ENCODE measurements at places on chromosomes 4 and X.

DNA sequence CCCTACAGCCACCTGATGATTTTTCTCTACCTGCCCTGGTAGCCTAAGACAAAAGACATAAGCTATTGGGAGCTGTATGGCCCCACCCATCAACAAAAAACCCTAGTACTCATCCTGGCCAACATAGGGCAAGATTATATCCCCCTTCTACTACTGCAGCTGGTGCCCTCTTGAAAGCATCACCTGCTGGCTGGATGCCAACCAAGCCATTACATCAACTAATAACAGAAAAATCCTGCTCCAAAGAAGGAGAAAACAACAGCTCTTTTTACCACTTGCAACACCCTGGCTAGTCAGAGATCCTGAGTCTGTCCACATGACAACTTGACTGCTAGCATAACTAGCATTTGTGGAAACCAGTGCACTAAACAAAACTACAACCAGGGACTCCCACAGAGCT lies 43.6 kb upstream of the UPRT start:
- no peak for DNase-seq

DNA sequence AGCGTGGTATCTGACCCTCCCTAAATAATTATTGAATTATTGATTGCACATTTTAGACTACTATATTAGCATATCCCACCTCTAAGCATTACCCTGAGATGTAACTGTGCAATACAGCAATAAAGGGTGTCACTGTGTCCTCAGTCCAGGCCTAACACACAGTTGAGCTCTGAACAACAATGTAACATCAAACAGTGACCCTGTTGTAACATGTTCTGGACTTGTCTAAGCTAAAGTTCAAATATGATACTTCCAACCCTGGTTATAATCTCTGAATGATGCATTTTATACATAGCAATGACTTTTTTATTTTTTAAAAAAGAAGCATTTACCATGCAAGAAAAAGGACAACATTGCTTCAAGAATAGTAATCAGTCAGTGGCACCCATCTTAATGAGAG lies 61.6 kb upstream of the DMD start:
- DNase-seq: no peak

DNA sequence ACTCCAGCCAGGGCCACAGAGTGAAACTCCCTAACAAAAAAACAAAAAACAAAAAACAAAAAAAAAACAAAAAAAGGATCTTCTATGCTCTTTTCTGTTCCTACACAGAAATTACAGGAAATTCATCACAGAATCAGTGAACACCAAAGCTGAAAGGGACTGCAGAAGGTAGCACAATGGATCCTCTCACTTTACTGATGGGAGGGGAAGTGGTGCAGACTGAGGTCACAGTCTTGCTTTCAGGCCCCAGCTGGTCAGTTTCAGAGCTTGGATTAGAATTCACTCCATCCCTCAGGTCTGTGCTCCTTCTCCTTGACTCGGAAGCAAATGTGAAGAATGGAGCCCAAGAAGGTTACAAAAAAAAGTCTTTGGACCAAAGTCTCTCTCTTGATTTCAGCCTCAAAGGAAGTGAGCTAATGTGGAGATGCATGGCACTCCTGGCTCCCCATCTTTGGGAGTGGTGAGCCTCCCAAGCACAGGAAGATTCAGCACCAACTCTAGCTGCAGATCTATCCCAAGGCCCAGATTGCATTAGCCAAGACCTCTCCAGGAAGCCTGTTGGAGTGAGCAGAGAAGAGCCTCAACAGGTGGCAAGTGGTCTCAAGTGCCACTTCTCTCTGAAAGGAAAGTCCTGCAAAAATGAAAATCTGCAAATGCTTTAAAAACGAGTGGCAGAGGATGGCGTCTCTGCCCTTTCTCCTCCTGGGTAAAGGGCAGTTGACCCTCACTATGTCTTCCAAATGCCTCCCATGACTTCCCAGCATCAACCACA lies 176.0 kb downstream of the MAML3 start:
- no peak for DNase-seq

- no peak for DNase-seq
Measured at GRCh38 chrX:3697701-3698279, 15.7 kb downstream of the PRKX start.

DNA sequence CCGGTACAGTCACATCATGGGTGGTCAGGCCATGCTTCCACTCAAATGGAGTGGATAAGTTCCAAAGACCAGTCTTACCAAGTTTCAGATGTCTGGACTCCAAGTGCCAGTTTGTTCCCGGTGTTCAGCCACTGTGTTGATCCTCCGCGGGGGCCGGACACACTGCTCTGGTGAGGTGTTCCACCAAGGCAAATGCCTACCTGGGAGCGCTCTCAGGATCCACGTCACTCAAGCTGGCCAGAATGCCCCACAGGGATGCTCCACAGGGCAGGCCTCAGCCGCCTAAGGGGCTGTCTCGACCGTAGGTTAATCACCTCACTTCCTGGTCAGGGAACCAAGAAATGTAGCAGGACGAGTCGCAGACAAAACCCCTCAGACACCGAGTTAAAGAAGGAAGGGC lies 258.0 kb upstream of the GRID2 start:
- no peak for DNase-seq

DNA sequence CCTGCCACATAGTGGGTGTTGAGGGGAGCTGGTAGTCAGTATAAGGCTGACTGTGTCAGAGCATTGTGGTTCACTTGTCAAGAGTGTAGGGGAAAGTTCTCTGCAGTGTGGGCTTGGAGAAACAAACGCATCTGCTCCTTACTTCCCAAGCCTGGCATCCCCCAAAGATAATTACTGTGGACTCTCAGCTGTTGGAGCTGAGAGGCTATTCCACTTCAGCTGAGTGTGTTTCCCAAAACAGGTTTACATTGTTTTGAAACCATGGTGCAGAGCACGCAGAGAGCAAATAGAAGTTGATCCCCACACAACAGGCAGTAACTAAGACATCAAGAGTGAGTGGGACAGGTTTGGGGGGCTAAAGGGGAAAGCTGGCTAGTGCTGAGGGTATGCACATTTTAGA lies 181.0 kb upstream of the EOLA2 start:
- DNase-seq: no peak

DNA sequence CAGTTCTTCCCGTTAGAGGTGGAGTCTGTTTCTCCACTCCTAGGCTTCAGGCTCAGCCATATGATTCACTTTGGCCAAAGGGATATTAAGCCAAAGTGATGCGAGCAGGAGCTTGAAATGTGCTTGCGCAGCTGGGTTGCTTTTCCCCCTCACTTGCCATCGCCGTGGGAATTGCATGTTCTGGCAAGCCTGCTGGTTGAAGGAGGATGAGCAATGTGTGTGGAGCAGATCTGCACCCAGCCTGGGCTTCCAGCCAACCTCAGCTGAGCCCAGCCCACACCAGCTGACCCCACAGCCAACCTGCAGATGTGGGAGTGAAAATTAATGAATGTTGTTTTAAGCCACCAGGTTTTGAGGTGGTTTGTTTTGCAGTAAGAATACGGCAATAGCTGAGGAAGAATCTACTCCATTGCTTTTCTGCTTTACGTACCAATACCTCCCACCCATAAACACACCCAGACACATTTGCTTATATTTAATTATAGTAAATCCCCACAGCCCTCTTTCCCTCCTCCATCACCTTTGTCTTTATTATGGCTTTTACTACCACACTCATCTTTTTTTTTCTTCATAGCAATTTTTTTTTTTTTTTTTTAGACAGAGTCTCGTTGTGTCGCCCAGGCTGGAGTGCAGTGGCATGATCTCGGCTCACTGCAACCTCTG lies 132.8 kb upstream of the FUNDC1 start:
- DNase-seq: no peak

GRCh38 chrX:1486749-1487361 lies 34.1 kb upstream of the ASMTL start:
- DNase-seq: no peak

DNA sequence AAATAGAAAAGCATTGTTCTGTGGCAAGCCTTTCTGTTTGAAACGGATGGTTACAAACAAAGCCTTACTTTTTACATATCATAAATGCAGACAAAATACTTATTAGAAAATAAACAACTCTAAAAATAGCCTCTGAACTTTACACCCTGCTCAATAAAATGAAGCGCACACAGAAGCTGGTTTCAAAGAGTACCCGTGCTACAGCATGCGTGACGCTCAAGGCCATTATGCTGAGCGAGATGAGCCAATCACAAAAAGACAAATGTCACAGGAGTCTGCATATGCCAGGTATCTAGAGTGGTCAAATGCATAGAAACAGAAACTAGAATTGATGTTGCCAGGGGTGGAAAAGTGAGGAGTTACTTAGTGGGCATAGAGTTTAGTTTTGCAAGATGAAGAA lies 326.5 kb upstream of the GATB start:
- DNase-seq: no peak

DNA sequence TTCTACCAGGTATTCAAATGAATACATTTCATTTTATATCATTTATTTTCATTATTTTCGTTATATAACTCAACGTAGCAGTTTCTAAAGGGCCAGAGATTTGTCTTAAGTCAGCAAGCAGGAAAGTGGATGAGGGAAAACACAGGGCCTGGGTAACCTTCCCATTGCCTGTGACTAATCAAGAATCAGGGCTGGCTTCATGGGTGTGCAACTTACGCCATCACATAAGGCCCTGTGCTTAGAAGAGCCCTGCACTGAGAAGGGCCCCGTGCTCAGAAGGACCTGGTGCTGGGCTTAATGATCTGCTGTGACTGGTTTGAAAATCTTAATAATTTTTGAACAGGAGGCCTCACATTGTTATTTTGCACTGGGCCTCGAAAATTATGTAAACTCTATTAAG lies 65.4 kb upstream of the FAM9C start:
- DNase-seq: no peak

GRCh38 chrX:78708262-78708661 lies 39.3 kb upstream of the LPAR4 start:
- no peak for DNase-seq

- DNase-seq: no peak
Measured at GRCh38 chr4:10120943-10121567, 4.5 kb upstream of the WDR1 start.

GRCh38 chrX:12494400-12495138 lies 296.6 kb upstream of the PRPS2 start:
- no peak for DNase-seq

GRCh38 chr4:6032249-6033244 lies 14.3 kb upstream of the C4orf50 start:
- DNase-seq: no peak

GRCh38 chr4:15953625-15954024 lies 9.3 kb downstream of the FGFBP2 start:
- DNase-seq: no peak

DNA sequence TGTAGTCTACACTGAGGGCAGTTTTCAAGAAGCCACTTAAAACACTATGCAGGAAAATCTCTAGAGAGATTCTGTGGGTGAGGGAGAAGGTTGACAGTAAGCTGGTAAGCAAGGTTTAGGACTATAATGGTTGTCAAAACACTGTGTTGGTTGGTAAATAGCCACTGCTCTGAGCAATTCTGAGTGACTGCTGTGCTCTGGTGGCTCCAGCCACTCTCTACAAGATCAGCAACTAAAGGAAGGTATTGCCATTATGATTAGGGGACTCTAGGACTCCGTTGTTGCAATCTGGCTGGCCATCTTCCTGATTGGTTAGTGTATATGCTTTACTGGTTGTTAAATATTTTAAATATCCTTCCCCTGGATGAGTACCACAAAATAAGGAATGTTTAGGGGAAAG lies 5.5 kb upstream of the FAM47E start:
- DNase-seq: no peak

DNA sequence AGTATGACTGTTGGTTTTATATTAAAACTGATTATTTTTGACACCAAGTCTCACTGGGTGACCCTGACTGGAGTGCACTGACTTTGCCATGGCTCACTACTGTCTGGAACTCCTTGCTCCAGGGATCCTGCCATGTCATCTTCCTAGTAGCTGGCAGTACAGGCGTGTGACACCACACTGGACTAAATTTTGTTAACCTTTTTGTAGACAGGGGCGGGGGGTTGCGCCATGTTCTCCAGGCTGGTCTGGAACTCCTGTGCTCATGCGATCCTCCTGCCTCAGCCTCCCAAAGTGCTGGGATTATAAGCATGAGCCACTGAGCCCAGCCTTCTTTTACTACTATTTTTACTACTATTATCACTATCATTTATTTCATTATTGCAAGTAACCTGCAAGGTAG lies 8.9 kb downstream of the XAGE1A start:
- no peak for DNase-seq

DNA sequence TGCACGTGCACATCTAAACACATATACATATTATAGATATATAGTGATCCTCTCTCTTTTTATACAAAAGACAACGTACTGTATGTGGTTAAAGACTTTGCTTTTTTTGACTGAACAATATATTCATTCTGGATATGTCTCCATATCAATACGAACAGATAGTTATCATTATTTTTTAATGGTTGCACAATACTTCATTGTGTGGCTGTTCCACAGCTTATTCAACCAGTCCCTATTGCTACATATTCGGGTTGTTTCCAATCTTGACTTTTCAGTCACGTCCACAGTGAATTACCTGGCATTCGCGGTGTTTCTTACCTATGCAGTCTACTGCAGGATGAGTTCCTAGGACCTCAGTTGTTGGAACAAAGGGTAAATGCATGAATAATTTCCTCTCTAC lies 53.1 kb downstream of the FGFBP1 start:
- no peak for DNase-seq

GRCh38 chr4:20954541-20954940 lies 254.3 kb downstream of the PACRGL start:
- no peak for DNase-seq

Data from activated effector memory CD4-positive, alpha-beta T cell treated with Interleukin-2 at 50 U/mL for 16 hours (primary cell).